ENCODE measurements at places on chromosomes 5 and 9.

- no peak for DNase-seq
Measured at GRCh38 chr9:80223897-80224296, 652.1 kb downstream of the TLE4 start.

DNA sequence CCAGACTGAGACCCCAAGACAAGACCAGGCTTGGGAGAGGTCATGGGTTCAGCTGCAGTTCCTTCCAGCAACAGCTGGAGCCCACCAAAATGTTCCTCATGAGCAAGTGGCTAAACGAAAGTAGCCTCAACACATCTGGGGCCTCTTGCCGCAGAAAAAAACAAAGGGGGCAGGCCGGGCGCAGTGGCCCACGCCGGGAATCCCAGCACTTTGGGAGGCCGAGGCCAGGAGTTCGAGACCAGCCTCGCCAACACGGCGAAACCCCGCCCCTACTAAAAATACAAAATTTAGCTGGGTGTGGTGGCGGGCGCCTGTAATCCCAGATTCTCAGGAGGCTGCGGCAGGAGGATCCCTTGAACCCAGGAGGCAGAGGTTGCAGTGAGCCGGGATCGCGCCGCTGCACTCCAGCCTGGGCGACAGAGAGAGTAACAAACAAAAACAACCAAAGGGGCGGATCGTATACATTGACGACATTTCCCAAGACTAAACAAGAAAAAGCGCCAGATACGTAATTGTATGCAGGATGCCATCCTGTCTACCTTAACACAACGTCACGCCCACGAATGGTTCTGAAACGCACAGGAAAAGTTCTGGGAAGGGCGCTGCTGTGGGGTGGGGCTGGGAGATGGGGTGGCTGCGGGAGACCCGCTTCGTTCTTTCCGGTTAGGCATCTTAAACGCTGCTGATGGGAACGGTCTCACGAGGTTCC is 1.7 kb downstream of the INPP5E start:
- no peak for DNase-seq

DNA sequence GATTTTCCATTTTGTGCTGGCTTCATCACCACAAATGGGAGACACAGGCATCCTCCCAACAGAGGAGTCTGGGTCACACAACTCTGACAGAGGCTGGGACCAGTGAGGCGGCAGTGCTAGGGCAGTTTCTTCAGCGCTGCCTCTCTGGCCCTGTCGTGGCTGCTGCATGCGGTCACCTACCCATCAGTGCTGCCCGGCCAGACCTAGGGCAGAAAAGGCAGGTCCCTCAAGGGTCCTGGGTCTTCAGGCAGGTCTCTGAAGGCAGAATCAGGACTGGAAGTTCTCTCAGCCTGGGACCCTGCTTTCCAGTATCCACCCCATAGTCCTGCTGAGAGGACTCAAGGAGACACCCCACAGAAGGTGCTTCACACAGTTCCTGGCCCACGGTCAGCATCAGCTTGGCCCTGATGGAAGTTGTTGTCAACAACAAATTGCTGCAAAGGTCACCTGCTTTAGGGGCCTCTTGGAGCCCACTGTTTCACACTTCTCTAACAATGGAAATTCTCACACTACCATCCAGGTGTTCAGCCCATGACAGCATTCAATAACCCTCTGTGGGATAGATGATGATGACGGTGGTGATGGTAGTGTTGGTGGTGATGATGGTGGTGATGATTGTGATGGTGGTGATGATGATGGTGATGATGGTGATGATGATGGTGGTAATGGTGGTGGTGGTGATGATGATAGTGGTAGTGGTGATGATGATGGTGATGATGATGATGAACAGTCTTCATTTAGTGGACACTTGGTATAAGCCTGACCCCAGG is 146.4 kb upstream of the PPP1R26 start:
- no peak for DNase-seq

DNA sequence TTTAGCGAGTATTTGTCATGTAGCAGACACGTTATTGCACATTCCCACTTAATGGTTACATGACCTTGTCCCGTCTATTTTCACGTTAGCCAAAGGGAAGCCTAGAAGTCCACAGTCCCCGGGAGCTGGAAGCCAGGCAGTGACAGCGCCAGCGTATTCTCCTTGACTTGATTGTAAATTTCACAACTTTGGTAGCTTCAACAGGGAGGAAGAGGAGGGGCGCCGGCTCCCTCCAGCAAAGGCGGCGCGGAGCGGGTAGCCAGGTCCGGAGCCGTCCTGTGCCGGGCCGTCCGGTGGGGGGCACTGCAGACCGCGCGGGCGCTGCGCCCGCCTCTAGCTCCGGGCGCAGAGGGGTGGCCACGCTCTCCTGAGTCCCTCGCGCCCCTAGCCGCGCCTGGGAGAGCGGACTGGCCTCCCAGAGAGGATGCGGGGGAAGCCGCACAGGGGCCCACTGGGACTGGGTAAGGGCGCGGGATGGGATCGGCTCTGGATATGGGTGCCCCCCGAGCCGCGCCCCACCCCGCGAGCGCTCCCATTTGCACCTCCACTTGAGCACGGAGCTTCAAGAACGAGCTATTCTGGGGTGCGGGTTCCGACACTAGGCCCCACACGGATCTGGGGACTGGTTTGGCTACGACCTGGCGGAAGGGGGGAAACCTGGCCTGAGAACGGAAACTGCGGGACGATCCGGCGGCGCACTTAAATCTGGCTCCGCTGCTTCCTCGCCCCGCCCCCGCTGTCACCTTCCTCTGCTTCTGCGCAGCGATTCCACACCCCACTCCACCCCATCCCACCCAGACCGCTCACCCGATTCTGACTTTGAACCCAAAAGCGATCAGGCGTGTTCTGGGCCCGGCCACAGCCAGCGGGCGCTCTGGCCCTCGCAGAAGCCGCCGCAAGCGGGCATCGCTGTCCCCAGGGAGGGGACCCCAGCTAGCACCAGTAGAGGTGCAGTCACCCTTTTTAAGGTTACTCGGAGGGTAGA is 23.8 kb downstream of the KLF4 start:
- DNase-seq: no peak

- no peak for DNase-seq
Measured at GRCh38 chr9:132946631-132947295, 2.3 kb upstream of the TSC1 start.

DNA sequence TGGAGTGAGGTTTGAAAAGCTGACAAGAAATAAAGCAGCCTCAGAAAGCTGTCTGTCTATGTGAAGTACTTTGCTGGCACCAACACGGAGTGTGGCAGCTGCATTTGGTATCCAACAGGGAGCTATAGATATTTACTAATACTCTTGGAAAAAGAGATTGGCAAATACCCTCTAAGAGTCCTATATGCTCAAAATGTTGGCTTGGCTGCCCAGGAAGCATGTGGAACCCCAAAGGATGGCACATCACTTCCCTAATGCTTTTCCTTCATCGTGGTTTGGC is 398.3 kb downstream of the TLE4 start:
- no peak for DNase-seq

GRCh38 chr9:23728736-23729135 is 97.3 kb downstream of the ELAVL2 start:
- DNase-seq: no peak

DNA sequence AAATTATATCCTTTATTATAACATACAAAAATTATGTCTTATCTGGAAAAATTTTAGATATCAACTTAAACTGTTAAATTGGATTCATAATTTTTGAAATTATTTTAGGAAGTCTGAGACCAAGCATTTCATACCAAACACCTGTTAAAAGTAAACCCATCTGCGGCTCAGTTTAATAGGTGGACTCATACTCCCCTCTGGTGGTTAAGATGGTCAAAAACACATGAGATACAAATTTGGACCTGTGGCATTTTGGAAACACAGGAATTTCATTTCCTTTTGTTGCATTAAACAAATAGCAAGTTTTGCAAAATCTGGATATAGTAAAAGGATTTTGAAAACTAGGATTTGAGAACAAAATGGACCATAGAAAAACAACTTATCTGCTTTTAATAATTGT is 53.7 kb downstream of the RGMB start:
- no peak for DNase-seq

DNA sequence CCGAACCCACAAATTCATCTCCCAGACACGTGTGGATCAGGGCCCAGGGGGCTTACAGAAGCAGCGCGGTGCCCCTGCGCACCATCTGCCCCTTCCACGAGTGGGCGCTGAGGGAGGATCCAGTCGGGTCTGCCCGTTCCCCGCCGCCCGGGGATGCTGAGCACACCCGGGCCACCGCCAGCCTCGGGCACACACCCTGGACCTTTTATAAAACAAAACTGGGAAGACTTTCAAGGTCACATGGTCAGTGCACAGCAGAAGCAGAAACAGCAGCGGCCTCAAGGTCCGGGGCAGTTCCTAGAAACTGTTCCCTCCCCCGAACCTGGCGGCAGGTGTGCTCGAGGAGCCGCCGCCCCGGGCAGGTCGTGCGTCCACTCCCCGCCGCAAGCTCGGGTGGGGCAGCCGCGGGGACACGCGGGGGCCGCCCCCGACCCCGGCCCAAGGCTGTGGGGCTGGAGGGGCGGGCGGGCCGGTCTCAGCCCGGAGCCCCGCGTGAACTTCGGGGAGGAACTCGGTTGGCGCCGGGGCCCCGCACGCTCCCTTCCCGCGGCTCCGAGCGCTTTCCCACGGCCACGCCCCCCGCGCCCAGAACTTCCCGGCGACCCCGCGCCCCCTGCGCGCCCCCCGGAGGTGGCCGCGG is 633 bp upstream of the PPP1R26 start:
- no peak for DNase-seq

DNA sequence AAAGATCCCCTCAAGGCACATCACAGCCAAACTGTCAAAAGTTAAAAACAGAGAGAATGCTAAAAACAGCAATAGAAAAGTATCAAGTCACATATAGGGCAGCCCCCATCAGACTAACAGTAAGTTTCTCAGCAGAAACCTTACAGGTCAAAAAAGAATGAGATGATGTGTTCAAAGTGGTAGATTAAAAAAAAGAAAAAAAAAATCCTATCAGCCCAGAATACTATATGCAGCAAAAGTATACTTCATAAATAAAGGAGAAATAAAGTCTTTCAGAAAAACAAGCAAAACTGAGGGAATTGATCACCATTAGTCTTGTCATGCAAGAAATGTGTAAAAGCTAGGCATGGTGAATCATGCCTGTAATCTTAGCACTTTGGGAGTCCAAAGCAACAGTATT is 99.9 kb upstream of the RAD23B start:
- no peak for DNase-seq

- peak; percentile 49 for DNase-seq
Measured at GRCh38 chr9:136244122-136244968, 1.3 kb downstream of the QSOX2 start.

DNA sequence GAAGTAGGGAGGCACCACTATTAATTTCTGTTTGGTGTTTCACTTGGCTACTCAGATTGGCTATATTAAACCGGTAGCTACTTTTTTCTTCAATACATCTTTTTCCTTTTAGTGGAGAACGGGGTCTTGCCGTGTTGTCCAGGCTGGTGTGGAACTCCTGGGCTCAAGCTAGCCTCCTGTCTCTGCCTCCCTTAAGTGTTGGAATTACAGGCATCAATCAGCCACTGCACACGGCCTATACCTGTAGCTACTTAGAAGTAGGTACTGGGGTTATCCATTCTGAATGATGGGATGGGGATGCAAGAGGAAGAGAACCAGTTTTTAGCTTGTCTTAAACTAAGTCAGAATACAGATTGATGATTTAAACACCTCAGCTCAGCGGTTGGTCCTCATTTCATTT is 1.7 kb downstream of the UBE2D2 start:
- DNase-seq: no peak

GRCh38 chr9:101271102-101271501 is 113.7 kb downstream of the BAAT start:
- no peak for DNase-seq

- no peak for DNase-seq
Measured at GRCh38 chr9:76379494-76379893, 14.7 kb downstream of the RFK start.

GRCh38 chr5:137320056-137321045 is 178.8 kb downstream of the SPOCK1 start:
- no peak for DNase-seq

DNA sequence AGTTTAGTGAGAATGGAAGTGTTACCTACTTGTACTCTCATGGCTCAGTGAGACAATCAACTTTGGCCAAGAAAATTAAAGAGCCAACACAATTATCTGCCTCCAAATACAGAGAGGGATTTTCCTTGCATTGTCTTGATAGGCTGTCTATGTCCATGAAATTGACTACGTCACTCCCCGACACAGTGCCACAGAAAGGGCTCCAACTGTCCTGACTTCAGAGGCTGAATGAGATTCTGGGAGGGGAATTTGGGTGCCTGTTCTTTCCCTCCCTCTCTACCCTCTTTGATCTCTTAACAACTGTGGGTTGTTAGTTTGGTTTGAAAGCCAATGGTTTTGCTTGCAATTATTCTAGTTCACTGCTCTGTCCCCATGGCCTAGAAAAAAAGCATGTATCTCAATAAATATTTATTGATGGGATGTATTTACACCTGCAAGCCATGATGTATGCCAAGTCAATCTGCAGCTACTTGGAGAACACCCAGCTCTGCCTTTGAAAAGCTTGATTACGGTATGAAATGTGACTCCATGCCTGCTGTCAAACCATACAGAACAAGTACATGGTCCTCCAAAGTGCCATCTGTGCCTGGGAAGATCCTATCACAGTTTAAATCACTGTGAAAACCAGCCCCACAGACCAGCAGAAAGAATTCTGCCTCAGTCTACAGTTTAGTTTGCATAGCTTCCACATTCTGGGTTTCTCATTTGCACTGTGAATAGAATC is 37.3 kb downstream of the CAPSL start:
- DNase-seq: no peak

- no peak for DNase-seq
Measured at GRCh38 chr9:134509281-134509680, 132.3 kb upstream of the COL5A1 start.

DNA sequence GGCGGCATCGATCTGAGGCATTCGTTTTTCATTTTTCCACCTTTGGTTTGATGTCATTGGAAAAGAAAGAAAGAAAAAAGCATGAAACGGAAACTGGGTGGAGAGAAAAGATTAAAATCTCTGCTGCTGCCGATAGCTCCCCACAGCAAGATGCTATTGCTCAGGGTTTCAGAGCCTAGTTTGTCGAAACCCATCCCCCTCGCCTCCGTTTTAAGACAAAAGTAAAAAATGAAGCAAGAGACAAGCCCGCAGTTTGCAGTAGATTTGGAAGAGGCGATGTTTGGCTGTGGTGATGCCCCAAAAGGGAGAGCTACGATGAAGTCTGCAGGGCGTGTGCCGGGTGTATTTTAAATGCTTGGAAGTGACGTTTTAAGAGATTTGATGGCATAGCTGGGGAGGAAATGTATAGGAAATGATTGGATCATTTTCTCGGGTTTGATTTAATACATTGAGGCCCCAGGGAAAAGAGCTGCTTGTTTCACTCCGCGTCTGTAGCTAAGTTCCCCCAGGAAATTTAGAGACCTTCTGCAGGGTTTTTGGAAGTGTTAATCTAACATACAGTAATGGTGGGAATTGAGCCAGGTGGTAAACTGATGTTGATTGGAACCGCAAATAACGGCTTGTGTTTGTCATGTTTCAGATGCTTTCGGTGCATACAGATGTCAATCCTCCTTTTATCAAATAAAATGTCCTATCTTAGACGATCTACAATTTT is 909 bp downstream of the NDFIP1 start:
- DNase-seq: no peak

GRCh38 chr5:172178301-172178987 is 9.6 kb downstream of the STK10 start:
- DNase-seq: no peak

Data from stimulated activated CD4-positive, alpha-beta T cell treated with anti-CD3 and anti-CD28 coated beads, Interleukin-12 subunit alpha, Interleukin-12 subunit beta, amount 100 ng/mL, for 4 hours (primary cell).